ENCODE measurements at places on chromosomes 2 and 18. TPM values are rescaled to one million over a fixed set of nuclear protein-coding genes. Genes with fewer than 3 reads are reported as not detected.
A peak's percentile ranks its signal among the peaks of the same experiment; 100 is the strongest.

VIL1 gene
- total RNA-seq = not detected

DNA sequence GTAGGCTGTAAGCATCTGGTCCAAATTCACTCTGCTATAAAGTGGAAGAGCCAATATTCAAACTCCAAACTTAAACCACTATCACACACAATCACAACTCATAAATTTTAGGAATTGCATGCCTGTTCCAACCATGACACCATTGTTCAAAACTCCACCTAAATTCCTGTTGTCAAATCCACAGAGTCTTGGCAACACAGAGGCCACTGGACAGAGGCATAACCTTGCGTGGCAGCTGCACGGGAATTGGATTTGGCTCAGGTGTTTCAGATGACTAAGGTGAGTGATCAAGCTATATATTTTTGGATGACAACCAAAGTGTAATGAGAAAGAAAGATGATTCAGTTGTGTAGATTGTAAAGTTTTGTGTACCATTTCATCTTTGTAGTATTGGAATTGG lies 422.7 kb upstream of the TNP1 start:
- DNase-seq = no peak

GRCh38 chr2:109270505-109271312 lies 141.7 kb downstream of the SH3RF3 start:
- no peak for DNase-seq

DNA sequence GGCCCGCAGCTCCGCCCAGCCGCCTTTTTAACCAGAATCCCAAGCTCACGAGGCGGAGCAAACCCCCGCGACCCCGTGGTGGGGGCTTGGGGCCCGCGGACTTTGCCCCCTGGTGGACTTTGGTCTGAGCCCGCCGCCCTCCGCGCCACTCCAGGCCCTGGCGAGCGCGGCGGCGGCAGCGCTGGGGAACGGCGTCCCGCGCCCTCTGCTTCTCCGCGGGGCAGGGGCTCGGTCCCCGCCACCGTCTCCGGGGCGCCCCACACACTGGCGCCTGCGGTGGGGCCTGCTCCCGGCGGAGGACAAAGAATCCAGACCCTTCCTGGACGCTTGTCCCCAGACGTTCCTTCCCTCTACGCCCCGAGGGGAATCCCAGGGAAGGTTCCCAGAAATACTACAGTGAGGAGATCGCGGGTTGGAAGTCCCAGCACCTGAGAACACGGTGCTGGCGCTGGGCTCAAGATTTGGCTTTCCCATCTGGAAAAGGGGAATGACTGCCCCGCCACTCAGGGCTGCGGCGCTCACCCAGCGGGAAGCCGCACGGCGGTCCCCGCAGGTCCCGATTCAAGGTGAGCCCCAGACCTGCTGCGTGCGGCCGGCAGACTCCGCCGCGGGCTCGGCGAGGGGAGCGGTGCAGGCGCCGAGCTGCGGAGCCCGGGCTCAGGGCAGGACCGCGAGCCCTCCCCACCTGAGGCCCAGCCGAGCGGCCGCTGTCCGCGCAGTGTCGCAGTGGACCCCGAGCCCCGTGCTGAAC lies at the start of gene HAAO:
Gene HAAO (minus strand): TSS at position 1 of the 751 bp plus-strand sequence. CDS start 47 bp downstream, outside the sequence.
- DNase-seq = peak; percentile 77

DNA sequence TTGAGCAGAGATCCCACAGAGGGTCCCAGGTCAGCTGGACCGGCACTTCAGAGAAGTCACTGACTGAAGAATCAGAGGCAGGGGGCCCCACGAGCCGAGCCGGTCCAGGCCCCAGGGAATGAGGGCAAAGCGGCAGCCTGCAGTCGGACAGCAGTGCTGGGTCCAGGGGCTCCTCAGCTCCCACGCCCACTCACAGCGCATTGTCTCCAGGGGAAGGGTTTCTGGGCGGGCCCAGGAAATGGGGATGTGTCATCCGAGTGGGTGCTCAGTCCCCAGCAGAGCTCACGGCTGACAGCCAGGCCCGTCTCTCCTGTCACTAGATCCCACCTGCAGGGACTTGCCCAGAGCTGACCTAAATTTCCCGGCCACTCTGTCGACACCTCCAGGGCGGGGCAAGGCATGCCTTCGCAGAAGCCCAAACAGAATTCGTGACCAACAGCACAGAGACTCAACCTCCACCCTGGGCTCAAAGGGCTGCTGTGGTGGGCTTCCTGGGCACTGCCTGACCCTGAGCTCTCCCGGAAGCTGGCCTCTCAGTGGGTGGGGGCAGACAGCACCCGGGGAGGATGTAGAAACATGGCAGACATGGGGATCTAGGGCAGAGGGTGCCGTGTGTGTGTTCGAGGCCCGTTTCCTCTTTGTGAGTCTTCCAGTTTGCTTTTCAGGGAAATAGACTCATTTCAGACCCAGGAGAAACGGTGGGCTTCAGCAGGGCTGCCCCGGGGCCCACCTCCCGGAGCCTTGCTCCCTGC lies 42.1 kb upstream of the TAF1B start:
- DNase-seq = peak; percentile 46
